ENCODE measurements at places on chromosomes 13 and 19. TPM values are rescaled to one million over a fixed set of nuclear protein-coding genes. Genes with fewer than 3 reads are reported as not detected.

The STARD13 gene
- total RNA-seq, result 60.4 TPM

The EXOC3L2 gene
- total RNA-seq, result 11.9 TPM

- no peak for DNase-seq
- H3K36me3 ChIP-seq, result peaks cover 74% of the 10 kb centered on the region
- H3K4me3 ChIP-seq, result no peak overlapping the region
- H3K27me3 ChIP-seq, result no peaks in the 10 kb centered on the region
Observed at GRCh38 chr19:16420781-16421386, 50.9 kb downstream of the EPS15L1 start.

DNA sequence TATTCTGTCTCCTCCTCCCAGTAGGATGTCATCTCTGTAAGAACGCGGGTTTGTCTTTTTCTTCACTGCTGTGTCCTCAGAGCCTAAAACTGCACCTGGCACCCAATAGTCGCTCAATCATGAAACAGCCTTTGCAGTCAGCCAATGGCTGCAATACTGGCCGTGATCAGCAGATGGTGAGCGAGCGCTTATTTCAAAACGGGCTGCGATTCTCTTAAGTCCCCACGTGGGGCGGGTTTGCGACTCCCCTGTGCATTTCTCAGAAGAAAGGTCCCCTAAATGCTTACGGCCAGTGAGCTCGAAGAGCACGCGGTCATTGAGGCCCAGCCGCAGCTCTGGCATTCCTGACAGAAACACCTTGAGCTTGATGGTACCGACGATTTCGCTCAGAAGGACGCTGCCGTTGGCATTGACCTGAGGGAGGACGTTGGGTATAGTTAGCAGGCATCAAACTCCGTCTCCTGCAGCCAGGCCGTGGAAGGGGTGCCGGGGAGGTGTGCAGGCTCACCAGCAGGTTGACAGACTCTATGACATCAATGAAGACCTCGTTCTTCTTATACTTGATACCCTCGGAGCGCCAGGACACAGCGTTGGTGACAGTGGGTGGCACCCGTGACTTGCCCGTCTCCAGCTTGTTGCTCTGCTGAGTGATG, 6.0 kb downstream of the AP1M2 start:
- H3K4me1 ChIP-seq, result peaks cover 3% of the 10 kb centered on the region
- H3K4me3 ChIP-seq, result no peak overlapping the region
- H3K27ac ChIP-seq, result no peak overlapping the region
- peak; percentile 91 for DNase-seq
- H3K27me3 ChIP-seq, result no peaks in the 10 kb centered on the region

DNA sequence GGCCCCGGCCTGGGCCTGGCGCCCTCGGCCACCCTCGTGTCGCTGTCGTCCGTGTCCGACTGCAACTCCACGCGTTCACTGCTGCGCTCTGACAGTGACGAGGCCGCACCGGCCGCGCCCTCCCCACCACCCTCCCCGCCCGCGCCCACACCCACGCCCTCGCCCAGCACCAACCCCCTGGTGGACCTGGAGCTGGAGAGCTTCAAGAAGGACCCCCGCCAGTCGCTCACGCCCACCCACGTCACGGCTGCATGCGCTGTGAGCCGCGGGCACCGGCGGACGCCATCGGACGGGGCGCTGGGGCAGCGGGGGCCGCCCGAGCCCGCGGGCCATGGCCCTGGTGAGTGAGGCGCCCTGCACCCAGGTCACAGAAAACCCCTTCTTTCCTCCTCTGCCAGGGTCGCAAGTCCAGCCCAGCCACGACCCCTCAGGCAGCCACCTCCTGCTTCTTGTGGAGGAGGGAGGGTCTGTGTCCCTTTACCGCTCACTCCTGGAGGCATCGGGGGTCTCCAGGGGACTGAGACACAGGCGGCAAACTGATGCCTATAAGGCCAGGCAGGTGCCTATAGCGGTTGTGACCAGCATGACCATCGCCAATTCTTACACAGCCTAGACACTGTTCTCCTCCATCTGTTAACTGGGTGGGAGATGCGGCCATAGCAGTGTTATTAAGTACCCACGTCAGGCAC, 4.2 kb downstream of the TTC9B start:
- H3K27ac ChIP-seq, result no peak overlapping the region
- H3K36me3 ChIP-seq, result peaks cover 8% of the 10 kb centered on the region
- DNase-seq, result no peak
- no peaks in the 10 kb centered on the region for H3K4me1 ChIP-seq

DNA sequence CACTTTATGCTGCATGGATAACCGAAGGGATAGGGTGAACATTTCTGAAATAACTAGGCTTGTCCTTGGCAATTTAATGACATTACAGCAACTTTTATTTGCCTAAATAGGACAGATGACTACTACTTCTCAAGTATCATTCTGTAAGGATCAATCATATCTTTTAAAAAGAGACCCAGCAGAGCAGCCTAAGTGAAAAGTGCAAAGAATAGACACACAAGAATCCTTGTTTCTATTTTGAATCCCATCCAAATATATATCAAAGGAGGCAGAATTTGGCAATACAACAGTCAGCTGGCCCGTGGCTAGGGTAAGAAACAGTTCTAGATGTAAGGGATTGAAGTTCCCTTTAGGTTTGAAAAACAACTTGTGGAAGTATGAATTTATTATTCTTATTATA, 6.9 kb downstream of the THSD1 start:
- H3K27ac ChIP-seq, result no peak overlapping the region
- H3K4me3 ChIP-seq, result no peak overlapping the region
- H3K4me1 ChIP-seq, result no peaks in the 10 kb centered on the region
- no peaks in the 10 kb centered on the region for H3K36me3 ChIP-seq
- H3K27me3 ChIP-seq, result no peaks in the 10 kb centered on the region
- no peak for DNase-seq

DNA sequence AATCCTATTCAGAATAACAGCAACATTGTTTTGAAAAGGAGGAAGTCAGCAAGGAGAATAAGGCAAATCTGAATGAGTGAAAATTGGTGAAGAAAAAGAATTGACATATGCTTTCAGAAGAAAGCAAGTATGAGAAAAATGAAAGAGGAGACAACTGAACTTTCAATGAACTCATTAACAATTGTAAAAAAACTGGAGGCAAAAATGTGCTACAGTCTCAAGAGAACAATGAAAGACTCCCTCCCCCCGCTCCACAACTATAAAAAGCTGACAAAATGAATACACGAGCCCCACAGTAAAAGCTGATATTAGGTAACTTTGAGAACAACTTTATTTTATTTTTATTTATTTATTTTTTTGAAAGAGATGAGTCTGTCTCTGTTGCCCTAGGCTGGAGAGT, 373.1 kb downstream of the DIAPH3 start:
- no peak overlapping the region for H3K4me3 ChIP-seq
- no peaks in the 10 kb centered on the region for H3K27me3 ChIP-seq
- no peaks in the 10 kb centered on the region for H3K36me3 ChIP-seq
- H3K4me1 ChIP-seq, result no peaks in the 10 kb centered on the region

DNA sequence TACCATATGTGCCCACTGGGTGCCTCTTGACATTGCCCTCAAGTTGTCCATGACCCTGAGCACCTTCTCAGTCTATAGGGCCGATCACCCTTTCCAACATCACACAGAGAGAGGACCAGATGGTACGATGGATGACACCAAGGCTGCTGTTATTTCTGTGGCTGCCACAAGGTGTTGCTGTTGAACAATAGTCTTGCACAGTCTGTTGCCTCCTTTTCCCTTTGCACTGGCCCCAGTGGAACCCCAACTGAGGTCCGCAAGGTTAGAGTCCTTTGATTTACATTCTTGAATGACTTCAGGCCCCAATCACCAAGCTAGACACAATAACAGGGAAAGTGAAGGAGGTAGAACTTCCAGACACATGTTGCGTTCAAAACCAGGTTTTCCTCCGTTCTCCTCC, 52.0 kb downstream of the TINCR start:
- no peaks in the 10 kb centered on the region for H3K36me3 ChIP-seq
- H3K27me3 ChIP-seq, result no peaks in the 10 kb centered on the region
- no peak for DNase-seq
- no peaks in the 10 kb centered on the region for H3K4me1 ChIP-seq
- no peak overlapping the region for H3K27ac ChIP-seq
- H3K4me3 ChIP-seq, result no peak overlapping the region

The MAST1 gene
- total RNA-seq, result not detected

The IL4I1 gene
- 1.8 TPM for total RNA-seq

DNA sequence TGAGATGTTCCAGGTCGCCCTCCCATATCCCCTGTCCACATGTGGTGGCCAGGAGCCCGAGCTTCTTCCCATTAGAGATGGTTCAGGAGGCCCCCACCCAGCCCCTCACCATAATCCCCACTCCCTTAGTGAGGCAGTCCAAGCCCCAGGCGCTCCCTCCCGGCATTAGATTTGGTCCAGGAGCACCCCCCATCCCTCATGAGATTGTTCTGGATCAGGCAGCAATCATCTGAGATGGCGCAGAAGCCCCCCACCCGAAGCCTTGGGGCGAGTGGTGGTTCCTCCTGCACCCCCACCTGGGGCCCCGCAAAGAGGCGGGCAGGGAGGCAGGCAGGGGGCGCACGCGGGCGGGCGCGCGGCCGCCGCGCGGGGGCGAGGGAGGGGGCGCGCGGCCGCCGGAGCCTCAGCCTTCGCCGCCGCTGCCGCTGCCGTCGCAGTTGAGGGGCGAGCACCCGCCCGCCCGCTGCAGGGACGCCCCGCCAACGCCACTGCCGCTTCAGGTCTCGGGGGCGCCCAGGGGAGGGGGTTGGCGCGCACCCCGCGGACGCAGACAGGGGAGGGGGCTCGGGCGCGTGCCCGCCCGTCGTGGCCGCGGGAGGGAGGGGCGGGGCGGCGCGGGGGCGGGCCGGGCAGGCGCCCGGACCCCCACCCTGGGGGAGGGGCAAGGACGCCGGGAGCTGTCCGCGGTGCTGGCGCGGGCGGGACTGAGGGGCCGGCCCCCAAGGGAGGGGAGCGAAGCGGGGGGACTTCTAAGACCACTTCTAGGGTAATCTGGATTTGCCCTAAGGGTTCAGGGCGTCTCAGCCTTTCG, 46.4 kb upstream of the SHKBP1 start:
- no peaks in the 10 kb centered on the region for H3K27me3 ChIP-seq
- no peaks in the 10 kb centered on the region for H3K36me3 ChIP-seq
- H3K4me1 ChIP-seq, result peaks cover 3% of the 10 kb centered on the region
- no peak overlapping the region for H3K4me3 ChIP-seq
- no peak overlapping the region for H3K27ac ChIP-seq
- DNase-seq, result no peak

DNA sequence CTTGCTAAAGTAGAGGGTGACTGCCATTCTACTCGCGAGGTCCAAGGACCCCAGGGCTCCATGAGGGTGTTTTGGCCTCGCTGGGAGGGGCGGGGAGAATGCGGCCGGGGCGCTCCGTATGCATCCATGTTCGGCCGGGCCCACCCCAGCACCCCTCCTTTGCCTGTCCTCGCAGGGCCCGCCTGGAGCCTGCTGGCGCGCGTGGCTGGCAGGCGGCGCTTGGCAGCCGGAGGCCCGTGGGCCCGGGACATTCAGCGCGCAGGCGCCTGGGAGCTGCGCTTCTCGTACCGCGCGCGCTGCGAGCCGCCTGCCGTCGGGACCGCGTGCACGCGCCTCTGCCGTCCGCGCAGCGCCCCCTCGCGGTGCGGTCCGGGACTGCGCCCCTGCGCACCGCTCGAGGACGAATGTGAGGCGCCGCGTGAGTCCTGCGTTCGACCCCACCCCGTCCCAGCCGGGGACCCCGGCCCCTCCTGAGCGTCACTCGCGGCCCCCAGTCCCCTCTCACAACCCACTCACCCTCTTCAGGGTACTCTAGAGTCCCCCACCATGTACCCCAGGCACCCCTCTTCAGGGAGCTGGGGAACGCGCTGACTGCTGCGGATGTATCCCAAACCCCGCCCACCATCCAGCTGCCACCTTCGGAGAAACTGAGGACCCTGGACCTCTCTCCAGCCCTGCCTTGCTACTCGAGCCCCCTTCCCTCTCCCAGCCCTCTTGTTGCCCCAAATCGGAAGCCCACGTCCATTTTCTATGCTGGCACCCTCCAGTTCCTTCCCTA, 4.1 kb downstream of the DLL3 start:
- H3K27me3 ChIP-seq, result peaks cover 83% of the 10 kb centered on the region
- H3K4me1 ChIP-seq, result peaks cover 13% of the 10 kb centered on the region
- peak; percentile 83 for DNase-seq
- no peak overlapping the region for H3K4me3 ChIP-seq

The ZNF101 gene
- 11.1 TPM for total RNA-seq

- H3K4me3 ChIP-seq, result peak overlapping the region; percentile 67
- no peaks in the 10 kb centered on the region for H3K36me3 ChIP-seq
- no peaks in the 10 kb centered on the region for H3K27me3 ChIP-seq
Observed at GRCh38 chr19:18939922-18940768, 872 bp downstream of the HOMER3 start.

GRCh38 chr19:5001615-5002014, 32.7 kb downstream of the KDM4B start:
- no peak overlapping the region for H3K27ac ChIP-seq
- H3K4me1 ChIP-seq, result no peaks in the 10 kb centered on the region
- peaks cover 4% of the 10 kb centered on the region for H3K36me3 ChIP-seq
- H3K4me3 ChIP-seq, result no peak overlapping the region

The ZNF433 gene
- total RNA-seq, result 5.1 TPM

The SCGB2B2 gene
- 0.58 TPM for total RNA-seq

The CGB1 gene
- total RNA-seq, result not detected

The PRSS57 gene
- not detected for total RNA-seq

DNA sequence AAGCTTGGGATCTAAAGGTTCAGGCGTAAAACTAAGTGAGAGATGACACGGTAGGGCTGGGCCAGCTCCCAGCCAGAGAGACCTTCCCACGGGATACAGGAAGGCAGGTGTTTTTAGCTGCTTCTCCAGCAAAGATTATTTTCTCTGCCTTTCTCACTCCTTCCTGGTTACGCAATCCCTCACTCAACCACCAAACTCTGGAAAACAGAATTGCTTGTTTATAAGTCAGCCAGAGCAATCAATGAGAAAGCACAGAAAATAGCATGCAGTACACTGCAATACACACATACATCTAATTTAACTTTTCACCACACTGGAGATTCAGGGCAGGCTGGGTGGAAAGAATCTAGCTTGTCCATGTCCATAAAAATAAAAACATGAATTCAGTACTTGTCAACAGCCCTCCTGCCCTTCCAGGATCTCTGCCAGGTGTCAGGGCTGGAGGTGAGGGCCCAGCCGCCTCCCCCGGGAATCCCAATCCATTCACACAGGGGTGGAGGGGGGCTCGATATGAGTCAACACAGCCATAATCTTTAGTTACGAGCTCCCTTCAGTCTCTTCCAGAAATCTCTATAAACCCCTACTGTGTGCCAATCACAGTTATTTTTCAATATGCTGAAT, 12.2 kb downstream of the RHPN2 start:
- no peak overlapping the region for H3K27ac ChIP-seq
- no peaks in the 10 kb centered on the region for H3K36me3 ChIP-seq
- H3K27me3 ChIP-seq, result no peaks in the 10 kb centered on the region

The ELSPBP1 gene
- total RNA-seq, result not detected

The HCN2 gene
- 0.52 TPM for total RNA-seq

The ITGBL1 gene
- 43.6 TPM for total RNA-seq

Measured in upper lobe of right lung (tissue), 1 donor.